ENCODE measurements at places on chromosomes 6 and 20.

GRCh38 chr6:157021344-157021992 lies 244.3 kb downstream of the ARID1B start:
- peak; percentile 84 for DNase-seq

DNA sequence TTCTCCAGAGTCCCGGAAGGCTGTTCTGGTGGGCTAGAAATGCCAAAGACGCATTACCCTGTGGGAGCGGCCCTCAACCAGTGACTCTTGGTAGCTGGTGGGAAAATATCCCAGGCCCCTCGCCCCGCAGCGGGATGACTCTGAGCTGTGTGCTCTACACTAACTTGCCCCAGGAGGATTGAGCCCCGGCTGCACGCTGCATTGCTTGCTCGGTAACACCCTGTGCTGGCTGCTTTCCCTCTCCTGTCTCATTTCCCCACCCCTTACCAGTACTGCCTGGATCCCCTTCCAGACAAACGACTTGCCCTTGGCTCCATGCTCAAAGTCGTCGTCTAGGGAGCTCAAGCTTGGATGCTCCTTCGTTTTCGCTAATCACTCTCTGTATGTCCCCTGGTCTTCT lies 411.8 kb upstream of the SULF2 start:
- DNase-seq, result no peak

DNA sequence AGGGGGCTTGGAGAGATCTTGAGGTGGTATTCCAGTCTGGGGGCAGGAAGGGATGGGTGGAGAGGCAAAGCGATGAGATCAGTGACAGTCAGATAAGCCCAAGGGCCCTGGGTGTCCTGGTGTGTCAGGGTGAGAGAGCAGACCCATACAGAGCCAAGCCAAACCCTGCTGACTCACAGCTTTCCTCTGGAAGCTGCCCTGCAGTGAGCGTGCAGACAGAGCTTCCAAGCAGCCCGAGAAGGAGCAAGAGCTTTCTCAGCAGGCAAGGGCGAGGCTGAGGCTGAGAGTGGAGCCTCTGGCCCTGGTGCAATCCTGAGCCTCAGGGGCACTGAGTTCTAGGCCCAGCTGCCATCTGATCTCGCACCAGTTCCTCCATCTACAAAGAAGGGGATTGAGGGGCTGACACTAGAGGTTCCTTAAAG lies 91.1 kb upstream of the HIVEP1 start:
- DNase-seq, result no peak

GRCh38 chr6:41298785-41299502 lies 12.5 kb upstream of the TREM1 start:
- DNase-seq, result no peak

DNA sequence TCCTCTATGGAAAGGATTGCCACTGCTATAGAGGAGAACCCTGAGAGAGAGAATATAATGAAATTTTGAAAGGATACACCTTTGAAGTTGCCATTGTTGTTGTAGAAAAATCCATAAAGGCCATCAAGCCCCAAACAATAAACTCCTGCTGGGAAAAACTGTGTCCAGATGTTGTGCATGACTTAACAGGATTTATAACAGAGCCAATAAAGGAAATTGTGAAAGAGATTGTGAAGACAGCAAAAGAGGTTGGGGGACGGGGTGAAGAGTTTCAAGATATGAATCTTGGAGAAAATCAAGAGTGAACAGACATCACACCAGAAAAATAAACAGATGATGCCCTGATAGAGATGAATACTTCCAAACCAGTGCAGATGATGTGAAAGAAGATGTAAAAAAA lies 396.4 kb downstream of the BCKDHB start:
- DNase-seq, result no peak

GRCh38 chr6:28488916-28489365 lies 26.7 kb downstream of the GPX6 start:
- DNase-seq, result peak; percentile 29

GRCh38 chr20:41300383-41300782 lies 17.1 kb downstream of the ZHX3 start:
- DNase-seq, result no peak

GRCh38 chr6:130505808-130506598 lies 140.2 kb downstream of the TMEM200A start:
- no peak for DNase-seq

GRCh38 chr6:139376017-139376330 lies 1.5 kb upstream of the CITED2 start:
- DNase-seq, result no peak

DNA sequence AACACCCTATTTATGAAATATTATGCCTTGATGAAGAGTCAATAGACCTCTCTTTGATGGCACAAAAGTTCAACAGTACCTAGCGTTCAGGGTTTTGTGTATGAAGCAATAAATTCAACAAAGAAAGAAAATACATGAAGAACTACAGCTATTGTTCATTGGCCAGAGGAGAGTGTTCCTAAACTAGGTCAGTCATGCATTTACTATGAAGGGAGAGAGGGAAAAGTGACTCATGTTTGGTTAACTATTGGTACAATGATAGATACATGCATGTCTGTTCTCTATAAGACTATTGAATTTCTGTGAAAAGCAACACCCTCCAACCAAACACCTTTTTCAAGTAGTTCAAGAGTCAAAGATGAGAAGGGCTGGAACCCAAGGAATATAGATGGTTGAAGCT lies 50.7 kb downstream of the CLIC5 start:
- DNase-seq, result no peak

DNA sequence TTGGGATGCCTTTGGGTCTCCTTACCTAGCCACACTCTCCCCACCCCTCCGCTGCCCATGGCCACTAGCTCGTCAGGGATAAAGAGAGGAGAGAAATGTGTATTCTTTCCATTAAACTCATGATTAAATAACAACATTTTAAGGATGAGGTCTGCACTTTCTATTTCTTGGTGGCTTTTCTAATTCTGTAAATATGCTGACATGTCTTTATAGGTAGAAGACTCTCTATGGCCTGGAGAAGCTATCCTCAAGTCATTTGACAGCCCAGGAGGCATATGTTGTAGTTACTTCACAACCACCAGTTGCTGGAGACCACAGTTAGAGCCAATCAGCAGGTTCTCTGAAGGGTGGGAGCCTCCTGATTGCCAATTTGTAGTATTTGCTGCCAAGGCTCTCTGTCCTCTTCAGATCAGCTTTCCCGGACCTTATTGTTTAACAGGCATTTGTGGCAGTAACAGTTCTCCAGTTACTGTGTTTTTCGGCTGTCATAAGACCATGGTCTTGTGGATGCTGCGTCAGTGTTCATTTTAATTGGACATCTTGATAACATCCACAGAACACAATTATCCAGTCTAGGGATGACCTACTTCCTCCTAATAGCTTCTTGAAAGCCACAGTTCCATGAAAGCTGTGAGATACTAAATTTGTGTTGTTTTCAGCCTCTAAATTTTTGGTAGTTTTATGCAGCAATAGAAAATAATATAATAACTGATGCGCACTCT lies 205.0 kb upstream of the KCNQ5 start:
- peak; percentile 66 for DNase-seq

DNA sequence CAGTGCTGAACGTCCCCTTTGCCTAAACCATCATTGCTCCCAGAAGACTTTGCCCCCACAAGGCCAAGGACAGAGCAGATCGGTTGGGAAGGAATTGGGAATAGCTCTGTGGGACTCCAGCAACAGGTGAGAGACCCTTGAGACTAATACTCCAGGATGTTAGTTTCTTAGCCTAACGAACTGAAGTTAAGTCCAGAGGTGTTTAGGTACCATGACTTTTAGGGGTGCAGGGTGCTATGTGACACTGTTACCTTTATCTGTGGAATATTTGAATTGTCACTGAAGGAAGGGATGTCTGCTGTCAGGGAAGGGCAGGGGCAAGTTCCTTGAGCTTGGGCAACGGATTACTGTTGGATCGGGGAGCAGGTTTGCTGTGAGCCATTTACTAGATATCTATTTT lies 1.9 kb downstream of the BLCAP start:
- DNase-seq, result no peak

GRCh38 chr6:2960935-2961334 lies 10.4 kb downstream of the SERPINB6 start:
- no peak for DNase-seq

- no peak for DNase-seq
Measured at GRCh38 chr6:88517737-88518136, 351.6 kb upstream of the CNR1 start.

GRCh38 chr20:18624948-18625347 lies 37.1 kb downstream of the DTD1 start:
- DNase-seq, result no peak

DNA sequence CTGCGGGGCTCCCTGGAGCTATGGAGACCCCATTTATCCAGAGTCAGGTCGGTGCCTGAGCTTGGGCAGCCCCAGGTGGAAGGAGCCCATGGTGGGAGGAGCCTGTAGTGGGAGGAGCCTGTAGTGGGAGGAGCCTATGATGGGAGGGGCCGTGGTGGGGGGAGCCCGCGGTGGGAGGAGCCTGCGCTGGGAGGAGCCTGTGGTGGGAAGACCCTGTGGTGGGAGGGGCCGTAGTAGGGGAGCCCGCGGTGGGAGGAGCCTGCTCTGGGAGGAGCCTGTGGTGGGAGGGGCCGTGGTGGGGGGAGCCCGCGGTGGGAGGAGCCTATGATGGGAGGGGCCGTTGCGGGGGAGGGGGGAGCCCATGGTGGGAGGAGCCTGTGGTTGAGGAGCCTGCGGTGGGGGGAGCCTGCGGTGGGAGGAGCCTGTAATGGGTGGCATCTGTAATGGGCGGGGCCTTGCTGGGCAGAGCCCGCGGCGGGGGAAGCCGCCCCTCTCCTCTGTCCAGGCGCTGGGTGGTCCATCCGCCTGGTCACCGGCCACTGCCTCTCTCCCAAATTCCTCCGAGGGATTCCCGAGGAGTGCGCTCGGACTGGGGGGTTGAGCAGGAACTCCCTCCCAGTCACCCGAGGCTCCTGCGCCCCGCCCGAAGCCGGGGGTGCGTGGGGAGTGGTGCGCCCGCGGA lies 567 bp upstream of the FNDC11 start:
- DNase-seq, result peak; percentile 70

GRCh38 chr20:53138454-53139262 lies 166.5 kb downstream of the TSHZ2 start:
- no peak for DNase-seq
